ENCODE measurements at places on chromosomes 3 and 15.
A peak's percentile ranks its signal among the peaks of the same experiment; 100 is the strongest.

- no peak for DNase-seq
These were observed 12.8 kb downstream of the PYDC2 start for GRCh38 chr3:191473661-191474198.

GRCh38 chr3:37630441-37630840 lies 231.2 kb upstream of the CTDSPL start:
- no peak for DNase-seq

DNA sequence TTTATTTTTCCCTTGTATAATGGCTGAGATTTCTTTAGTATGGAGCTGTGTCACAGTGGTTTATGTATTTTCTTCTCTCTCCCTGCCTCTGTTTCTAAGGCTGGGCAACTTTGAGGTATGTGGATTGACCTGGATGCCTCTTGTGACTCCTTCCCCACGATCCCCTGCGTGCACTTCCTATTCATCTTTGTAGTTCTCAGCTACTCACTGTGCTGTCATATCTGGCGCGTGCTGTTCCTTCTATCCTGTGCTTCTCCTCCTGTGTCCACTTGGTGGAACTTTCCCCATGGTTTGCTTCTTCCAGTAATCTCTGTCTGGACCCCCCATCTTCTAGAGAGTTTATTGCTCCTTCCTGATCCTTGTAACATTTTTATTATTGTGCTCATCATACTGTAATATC lies 97.3 kb downstream of the AKAP13 start:
- peak; percentile 41 for DNase-seq

- DNase-seq: no peak
These were observed 139.3 kb downstream of the RSRC1 start for GRCh38 chr3:158249183-158249582.

DNA sequence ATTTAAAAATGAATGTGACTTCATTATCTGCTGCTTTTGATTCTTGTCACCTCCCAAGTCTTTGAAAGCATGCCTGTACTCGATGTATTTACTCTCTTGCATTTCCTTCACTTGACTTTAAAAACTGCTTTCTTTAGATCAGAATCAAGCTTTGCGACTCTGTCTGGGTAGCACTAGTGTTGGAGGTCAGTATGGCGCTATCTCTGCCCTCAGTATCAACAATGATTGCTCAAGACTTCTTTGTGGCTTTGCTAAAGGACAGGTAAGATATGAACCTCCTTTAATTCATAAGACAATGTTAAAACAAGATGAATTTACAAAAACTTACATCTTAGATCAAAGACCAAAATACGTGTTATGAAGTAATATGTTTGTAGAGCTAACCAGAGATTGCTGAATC lies 37.0 kb downstream of the VPS8 start:
- no peak for DNase-seq
